Stimulated activated CD4-positive, alpha-beta T cell treated with anti-CD3 and anti-CD28 coated beads, Interleukin-4, amount 100 ng/mL, for 24 hours (primary cell): ENCODE measurements at places on chromosomes 7 and 10.

DNA sequence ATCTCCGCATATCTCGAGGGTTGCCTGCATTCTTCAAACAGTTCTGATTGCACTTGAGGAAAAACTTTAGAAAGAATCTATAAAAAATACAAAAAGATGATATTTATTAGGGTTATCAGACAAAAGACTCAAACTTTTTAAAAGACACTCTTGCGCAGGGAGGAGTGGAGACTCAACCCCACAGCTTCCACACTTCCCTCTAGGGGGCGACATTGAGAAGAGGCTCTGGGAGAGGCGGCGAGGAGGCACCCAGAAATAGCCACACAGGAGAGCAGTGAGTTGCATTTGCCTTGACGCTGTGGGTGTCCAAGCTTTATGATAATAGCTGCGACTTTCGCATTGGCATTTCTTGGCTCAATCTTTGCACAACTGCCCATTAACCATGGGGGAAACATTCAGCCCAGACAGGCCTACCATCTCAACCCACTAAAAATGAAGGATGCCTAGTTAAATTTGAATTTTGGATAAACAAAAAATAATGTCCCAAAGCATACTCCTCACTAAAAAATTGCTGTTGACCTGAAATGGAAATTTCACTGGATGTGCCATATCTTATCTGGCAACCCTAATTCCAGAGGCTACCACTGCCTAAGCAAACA, 86.2 kb downstream of the EBF3 start:
- peak; percentile 44 for DNase-seq

- no peak for DNase-seq
Observed at GRCh38 chr7:157898802-157899505, 562.1 kb downstream of the DNAJB6 start.

GRCh38 chr7:28588602-28589001, 176.3 kb downstream of the CREB5 start:
- DNase-seq, result no peak

DNA sequence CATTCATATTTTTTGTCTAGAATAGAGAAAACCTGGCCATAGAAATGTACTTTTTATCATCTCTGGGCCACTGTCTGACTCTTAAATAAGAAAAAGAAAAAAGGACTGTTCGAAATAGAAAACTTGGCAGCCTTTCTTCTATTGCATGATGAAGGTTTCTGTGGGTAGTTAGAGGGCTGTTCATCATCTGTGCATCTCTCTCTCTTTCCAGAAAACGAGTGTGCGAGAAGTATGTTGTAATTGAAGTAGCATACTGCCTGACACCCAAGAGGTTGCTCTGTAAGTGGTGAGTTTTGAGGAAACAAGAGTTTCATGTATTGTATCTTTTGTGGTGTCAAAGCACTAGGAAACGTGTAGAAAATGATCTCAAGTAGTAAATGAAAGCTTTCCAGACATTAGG, 343.2 kb upstream of the TMEM229A start:
- no peak for DNase-seq

DNA sequence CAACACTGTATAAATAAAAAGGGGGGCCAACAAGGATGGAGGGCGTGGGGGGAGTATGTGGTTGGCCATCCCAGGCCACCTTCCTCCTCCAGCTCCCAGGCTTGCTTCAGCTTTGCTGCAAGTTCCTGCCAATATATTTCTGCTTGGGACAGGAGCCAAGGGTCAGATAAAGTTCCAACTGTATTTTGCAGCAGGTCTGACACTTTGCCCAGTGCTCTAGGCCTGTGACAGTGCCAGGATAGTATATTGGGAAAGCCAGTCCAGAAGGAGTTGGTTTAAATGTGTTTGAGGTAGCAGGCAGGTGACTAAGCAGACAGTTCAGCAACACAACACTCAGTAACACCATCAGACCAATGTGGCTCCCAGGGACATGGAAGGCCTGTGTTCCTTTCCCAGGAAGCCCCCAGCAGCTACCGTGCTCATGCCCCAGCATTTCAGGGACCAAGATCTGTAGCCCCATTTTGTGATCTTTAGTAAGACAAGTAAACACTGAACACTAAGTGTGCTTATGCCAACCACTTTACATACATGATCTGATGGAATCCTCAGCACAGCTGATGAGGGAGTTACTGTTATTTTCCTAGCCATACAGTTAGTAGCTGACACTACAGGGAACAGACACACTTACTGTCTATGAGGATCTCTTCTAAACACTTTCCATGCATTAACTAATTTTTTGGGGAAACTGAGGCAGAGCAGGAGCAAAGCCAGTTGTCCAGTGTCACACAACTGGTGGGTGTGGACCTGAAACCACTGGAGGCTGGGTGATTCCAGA, 38.9 kb downstream of the DNAJB12 start:
- DNase-seq, result no peak

DNA sequence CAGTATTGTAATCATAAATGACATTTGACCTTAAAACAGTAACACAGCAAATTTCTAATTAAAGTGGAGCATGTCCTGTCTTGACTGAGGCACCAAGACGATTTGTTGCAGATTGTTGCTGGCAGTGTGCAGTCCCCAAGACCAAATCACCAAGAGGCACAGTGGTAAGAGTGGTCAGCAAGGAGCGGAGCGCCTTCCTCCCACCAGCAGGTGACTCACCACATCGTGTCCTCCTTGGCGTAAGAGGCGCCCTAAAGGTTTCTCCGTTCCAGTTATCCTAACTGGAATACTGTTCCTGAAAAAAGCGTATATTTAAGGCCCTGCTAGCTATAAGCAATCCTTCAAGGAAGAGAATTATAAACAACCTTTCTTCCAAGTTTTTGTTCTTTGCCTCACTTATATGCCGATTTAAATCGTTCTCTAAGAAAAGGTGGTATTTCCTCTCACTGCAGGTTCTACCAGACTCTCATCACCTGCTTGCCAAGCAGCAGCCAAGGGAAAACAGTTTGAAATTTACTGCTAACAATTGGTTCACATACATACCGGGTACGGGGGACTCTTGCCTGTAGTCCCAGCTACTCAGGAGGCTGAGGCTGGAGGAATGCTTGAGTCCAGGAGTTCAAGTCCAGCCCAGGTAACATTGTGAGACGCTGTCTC, 10.7 kb upstream of the REPIN1 start:
- no peak for DNase-seq

GRCh38 chr10:118246332-118247295, 95.5 kb downstream of the FAM204A start:
- DNase-seq, result no peak

GRCh38 chr10:42553064-42553407, 85.3 kb downstream of the ZNF33B start:
- DNase-seq, result no peak

- no peak for DNase-seq
Observed at GRCh38 chr7:36750451-36750850, 26.2 kb upstream of the AOAH start.

DNA sequence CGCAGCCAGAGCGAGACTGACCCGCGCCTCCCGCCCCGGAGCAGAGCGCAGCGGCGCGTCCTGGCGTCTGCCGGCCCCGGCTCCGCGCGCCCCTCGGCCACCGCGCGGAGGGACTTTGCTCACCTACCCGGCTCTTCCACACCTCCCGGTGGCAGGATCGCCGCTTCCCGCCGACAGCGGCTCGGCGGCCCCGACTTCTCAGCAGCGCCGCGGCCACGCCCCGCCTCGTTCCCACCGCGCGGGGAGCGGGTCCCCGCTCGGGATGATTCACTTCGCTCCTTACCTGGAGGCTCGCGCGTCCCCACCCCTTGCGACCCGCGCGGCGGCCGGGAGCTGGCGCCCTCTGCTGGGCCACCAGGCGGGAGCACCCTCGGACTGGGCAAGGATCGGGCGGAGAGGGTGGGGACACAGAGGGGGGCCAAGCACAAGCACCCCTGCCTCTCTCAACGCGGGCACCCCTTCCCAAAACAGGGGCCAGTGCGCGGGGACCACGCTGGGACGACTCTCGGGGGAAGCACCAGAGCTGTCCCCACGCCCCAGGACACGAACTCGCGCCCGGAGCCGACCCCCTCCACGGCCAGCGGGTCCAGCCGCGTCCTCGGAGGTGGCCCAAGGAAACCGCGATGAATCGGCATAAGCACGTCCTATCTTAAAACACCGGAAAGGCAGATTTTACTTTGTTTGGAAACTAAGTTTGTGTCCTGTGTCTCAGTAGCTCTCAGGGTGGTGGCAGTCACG, 101.0 kb upstream of the SVIL start:
- DNase-seq, result peak; percentile 85

DNA sequence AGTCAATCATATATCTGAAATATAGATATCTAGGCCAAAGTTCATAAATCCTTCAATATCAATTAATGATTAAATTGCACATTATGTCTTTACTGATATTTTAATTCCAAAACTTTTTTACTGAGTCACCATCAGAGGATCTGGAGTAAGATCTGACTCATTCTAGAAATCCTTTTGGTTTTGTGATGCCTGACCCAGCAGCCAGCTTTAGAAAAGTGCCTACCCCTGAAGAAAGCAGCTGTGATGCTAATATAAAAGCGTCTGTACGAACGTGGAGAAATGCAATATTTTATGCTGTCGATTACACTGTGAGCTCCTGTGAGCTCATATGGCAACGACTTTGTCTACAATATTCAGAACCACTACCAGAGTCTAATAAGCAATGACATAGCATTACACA, 142.5 kb upstream of the LRRTM3 start:
- no peak for DNase-seq
